ENCODE measurements at places on chromosomes 2 and 18. TPM values are rescaled to one million over a fixed set of nuclear protein-coding genes. Genes with fewer than 3 reads are reported as not detected.

DNA sequence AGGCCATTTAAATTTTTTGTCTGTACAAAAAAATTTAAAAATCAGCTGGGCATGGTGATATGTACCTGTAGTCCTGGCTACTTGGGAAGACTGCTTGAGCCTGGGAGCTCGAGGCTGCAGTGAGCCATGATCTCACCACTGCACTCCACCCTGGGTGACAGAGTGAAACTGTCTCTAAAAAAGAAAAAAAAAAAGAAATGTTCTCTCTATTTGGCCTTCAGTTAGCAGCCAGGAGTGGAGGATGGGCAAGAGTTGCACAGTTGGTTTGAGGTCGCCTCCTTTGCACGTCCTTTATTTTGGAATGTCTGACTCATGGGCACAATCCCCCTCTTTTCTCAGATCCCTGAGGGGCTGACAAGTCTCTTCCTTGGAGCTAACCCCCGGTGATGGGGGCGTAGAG is 26.3 kb downstream of the ITM2C start:
- no peak overlapping the region for H3K27ac ChIP-seq
- DNase-seq, result no peak

DNA sequence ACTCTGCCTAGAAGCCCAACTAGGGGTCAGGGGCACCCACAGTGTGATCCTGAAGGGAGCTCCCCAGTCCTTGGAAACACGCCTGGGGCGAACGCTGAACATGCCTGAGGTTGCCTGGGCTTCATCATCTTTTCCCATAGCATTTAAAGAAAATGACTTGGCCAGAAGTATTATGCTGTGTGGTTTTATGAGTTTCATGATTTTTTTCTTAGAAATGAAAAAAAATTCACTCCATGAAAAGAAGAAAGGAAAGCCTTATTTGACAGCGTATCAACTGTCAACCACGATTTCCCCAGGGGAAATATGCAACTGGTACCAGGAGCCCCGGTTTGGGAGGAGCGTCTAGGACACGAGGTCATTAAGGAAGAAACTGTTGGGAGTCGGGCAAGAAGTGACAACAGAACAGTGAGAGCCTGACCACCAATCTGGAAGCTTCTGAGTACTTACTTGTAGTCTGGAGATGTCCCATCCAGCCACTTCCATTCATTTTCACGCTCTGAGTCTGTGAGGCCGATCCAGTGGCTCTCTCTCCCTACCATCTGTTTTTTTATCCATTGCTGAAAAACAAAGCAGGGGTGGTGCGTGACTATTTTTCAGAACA is 63.5 kb upstream of the THOC1 start:
- H3K4me1 ChIP-seq, result no peaks in the 10 kb centered on the region
- H3K27me3 ChIP-seq, result no peaks in the 10 kb centered on the region

DNA sequence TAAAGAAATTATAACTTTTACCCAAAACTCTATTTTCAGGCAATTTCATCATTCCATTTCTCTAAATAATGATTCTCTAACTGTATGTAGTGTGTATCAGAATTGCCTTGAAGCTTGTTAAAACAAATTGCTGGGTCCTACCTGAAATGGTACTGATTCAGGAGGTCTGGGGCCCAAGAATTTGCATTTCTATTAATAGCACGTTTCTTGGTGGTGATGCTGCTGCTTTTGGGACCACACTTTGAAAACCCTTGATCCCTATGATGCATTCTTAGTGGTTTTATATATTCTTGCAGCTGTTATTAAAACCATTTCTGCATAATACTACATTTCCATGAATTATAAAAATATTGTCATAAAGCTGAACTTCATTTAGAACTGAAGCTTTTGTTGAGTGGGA is 140.7 kb downstream of the NCK2 start:
- H3K4me1 ChIP-seq, result peaks cover 5% of the 10 kb centered on the region
- no peak for DNase-seq
- no peaks in the 10 kb centered on the region for H3K27me3 ChIP-seq

The ZNF512 gene
- 28.9 TPM for total RNA-seq

The IDH1 gene
- total RNA-seq, result 46.4 TPM

DNA sequence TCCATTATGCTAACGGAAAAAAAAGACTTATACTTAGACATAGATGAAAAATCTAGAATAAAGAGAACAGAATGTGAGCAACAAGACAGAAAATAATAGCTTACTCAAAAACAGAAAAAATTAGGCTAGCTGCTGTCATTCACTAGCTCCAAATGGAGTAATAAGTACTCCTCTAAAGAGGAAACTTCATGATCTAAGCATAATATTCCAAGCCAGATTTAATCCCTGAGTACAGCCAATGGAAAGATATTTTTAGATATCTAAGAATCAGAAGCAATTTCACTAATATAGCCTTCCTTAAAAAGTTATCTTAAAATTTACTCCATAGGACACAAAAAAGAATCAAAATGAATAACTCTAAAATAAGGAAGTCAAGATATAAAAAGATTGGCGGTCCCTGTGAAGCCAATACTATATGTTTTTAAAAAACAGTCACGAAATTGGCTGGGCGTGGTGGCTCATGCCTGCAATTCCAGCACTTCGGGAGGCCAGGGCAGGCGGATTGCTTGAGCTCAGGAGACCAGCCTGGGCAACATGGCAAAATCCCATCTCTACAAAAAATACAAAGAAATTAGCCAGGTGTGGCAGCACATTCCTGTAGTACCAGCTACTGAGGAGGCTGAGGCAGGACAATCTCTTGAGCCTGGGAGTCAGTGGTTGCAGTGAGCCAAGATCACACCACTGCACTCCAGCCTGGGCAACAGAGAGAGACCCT is 123.2 kb upstream of the BCL2L11 start:
- DNase-seq, result no peak
- H3K36me3 ChIP-seq, result no peaks in the 10 kb centered on the region
- no peaks in the 10 kb centered on the region for H3K27me3 ChIP-seq
- H3K4me1 ChIP-seq, result no peaks in the 10 kb centered on the region
- no peak overlapping the region for H3K4me3 ChIP-seq

The FBLN7 gene
- total RNA-seq, result not detected

GRCh38 chr2:167381349-167381748 is 493.1 kb downstream of the XIRP2 start:
- no peak for DNase-seq
- no peak overlapping the region for H3K27ac ChIP-seq
- H3K4me1 ChIP-seq, result no peaks in the 10 kb centered on the region
- H3K4me3 ChIP-seq, result no peak overlapping the region

The SCYGR6 gene
- total RNA-seq, result not detected
